Activated CD8-positive, alpha-beta T cell treated with anti-CD3 and anti-CD28 coated beads, Interleukin-2, amount 10 ng/mL, durations not matched to agents 7 days and 5 days (primary cell): ENCODE measurements at places on chromosomes 2 and 18. TPM values are rescaled to one million over a fixed set of nuclear protein-coding genes. Genes with fewer than 3 reads are reported as not detected.

DNA sequence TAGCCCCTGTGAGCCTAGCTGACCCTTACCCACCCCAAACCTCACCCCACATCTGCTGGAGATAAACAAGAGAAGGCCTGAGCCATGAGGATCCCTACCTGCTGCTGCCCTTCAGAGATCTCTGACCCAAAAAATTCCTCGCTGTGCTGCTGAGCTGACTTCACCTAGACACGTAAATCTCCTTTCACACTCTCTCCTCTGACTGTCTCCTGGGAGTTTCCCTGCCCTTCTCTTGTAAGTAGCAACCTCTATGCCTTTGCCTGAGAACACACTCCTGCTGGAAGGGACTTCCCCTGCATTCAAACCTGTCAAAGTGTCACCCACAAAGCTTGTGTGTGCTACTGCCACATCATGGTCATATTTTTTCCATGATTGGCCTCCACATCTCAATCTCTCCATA lies 134.2 kb upstream of the NOL4 start:
- DNase-seq, result no peak

- no peak for DNase-seq
Measured at GRCh38 chr2:20333738-20334137, 16.9 kb downstream of the PUM2 start.

Gene SMYD5
- total RNA-seq, result 21.3 TPM

GRCh38 chr18:2104620-2105462 lies 466.5 kb downstream of the METTL4 start:
- peak; percentile 66 for DNase-seq

DNA sequence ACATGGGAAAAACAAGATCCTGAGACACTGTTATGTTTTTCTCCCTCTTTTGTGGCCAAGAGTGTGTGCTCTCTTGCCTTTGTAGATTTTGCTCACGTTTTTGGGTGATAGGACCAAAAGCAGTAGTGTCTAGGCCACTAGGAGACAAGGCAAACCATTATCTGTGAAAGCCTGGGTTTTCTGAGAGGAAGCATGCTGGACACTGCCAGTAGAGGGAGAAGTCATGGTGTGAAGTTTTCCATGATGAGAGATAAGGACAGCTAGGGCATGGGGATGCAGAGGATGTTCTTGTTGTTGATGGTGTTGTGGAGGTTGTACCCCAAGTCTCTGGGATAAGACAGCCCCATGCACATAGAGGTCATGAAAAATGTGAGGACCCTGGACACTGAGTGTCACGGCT lies 285.3 kb downstream of the SOX11 start:
- DNase-seq, result no peak
